ENCODE measurements at places on chromosomes 5 and 9. TPM values are rescaled to one million over a fixed set of nuclear protein-coding genes. Genes with fewer than 3 reads are reported as not detected.

The PDCD1LG2 gene
- 0.23 TPM for total RNA-seq

The RASGEF1C gene
- 8.5 TPM for total RNA-seq

The GMCL2 gene
- not detected for total RNA-seq

The OR1Q1 gene
- not detected for total RNA-seq

Measured in diencephalon (tissue), 1 donor.